ENCODE measurements at places on chromosomes 6 and 20. TPM values are rescaled to one million over a fixed set of nuclear protein-coding genes. Genes with fewer than 3 reads are reported as not detected.

The TFAP2D gene
- total RNA-seq = not detected

The RGS17 gene
- total RNA-seq = 1.6 TPM

The NMBR gene
- not detected for total RNA-seq

The POU5F1 gene
- total RNA-seq = 21.5 TPM

The WFDC5 gene
- 2.3 TPM for total RNA-seq

The PDYN gene
- not detected for total RNA-seq

The PACRG gene
- 2.9 TPM for total RNA-seq

The CLPSL1 gene
- not detected for total RNA-seq

The PLEKHG1 gene
- 4.9 TPM for total RNA-seq

The SSTR4 gene
- total RNA-seq = not detected

The PTGIS gene
- total RNA-seq = 34.6 TPM

The SUPT3H gene
- total RNA-seq = 13.1 TPM

The C6orf52 gene
- 3.3 TPM for total RNA-seq

The KLC4 gene
- total RNA-seq = 41.2 TPM

The BTBD3 gene
- total RNA-seq = 84.9 TPM

The BMP5 gene
- total RNA-seq = 2.1 TPM

The ESR1 gene
- 2.3 TPM for total RNA-seq

The TREM2 gene
- total RNA-seq = 6.8 TPM

The NNAT gene
- 4.3 TPM for total RNA-seq
